GM13976 (cell line): ENCODE measurements at places on chromosomes 2 and 18.

- no peak for DNase-seq
These were observed 289.5 kb downstream of the PDE11A start for GRCh38 chr2:177783091-177783490.

DNA sequence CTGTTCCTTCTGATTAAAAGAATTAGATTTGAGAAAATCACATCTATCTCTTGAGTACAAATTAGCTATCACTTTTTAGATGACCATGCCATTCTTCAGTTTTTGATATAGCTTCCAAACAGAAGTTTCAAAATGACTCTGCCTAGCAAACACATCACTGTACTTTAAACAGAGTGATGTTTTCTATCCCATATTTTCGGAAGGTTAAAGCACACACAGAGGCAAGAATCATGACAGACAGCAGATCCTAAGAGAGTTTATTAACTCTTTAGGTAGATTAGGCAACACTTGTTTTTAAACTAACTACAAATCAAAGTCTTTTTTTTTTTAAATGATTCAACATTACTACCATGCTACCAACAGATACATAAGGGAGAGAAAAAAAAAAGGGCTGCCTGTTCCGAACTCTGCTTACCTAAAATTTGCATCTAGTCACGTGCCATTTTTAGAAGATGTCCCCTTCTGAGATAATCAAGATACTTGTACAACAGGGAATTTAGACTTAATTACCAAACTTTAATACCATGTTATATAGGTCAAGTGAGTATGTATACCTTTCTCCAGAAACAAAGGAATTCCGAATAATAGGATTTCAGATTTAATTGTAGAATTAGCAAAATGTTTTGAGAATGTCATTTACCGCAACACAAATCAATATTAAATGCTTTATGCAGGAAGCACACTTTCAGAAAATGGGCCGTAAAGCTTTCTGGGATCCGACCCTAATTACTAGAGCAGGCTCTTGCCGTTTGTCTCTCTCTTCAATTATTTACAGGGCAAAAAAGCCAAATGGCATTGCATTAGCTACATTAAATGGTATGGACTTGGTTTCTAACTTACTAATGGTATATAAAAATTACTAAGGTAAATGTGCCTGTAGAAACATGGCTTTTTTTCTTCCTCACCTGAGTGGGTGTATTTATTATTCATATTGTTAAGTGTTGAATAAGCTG lies 2.6 kb downstream of the RBMS1 start:
- DNase-seq = no peak

DNA sequence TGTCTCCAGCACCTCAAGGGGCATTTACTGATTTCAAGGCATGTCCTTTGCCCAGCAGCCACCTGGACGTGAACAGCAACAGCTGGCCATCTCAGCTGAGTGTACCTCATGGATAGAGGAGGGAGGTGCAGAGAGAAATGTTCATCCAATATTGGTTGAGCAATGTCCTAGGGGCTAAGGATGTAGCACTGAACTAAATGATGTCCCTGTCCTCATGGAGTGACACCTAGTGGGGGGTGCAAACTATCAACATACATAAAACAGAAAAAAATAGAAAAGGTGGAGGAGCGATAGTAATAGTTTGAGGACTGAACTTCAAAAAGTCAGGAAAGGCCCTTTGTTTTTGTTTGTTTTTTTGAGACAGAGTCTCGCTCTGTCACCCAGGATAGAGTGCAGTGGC lies 4.8 kb upstream of the UGGT1 start:
- DNase-seq = no peak

GRCh38 chr2:211516537-211516936 lies 960.1 kb downstream of the CPS1 start:
- DNase-seq = no peak

DNA sequence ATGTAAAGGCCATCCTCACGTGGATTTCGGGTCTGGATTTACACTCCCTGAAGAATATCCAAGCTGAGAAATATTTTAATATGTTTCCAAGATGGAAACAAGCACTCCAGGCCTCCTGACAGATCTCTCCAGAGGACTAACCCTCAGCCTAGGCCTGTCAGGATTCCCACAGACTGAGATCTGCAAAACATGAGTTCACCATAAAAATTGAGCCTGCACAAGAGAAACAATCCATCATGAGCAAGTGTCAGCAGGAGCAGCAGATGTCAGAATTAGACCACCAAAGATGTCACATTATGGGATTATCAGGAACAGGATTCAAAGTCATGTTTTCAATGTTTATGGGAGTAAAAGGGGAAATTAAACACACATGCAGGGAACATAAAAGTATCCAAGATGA lies 191.3 kb downstream of the TFCP2L1 start:
- no peak for DNase-seq
